ENCODE measurements at places on chromosomes 3 and 15. TPM values are rescaled to one million over a fixed set of nuclear protein-coding genes. Genes with fewer than 3 reads are reported as not detected.

The SEC11A gene
- 79.2 TPM for total RNA-seq

The TGM5 gene
- total RNA-seq: not detected

The P3H2 gene
- 0.40 TPM for total RNA-seq

The LTF gene
- not detected for total RNA-seq

The TAMM41 gene
- 43.8 TPM for total RNA-seq

The ITGB5 gene
- total RNA-seq: 0.71 TPM

The DPPA4 gene
- total RNA-seq: 1.5 TPM

The DGKG gene
- 0.27 TPM for total RNA-seq

The SKOR1 gene
- 0.33 TPM for total RNA-seq

The CERS3 gene
- total RNA-seq: 0.45 TPM

The INKA1 gene
- total RNA-seq: 1.4 TPM

DNA sequence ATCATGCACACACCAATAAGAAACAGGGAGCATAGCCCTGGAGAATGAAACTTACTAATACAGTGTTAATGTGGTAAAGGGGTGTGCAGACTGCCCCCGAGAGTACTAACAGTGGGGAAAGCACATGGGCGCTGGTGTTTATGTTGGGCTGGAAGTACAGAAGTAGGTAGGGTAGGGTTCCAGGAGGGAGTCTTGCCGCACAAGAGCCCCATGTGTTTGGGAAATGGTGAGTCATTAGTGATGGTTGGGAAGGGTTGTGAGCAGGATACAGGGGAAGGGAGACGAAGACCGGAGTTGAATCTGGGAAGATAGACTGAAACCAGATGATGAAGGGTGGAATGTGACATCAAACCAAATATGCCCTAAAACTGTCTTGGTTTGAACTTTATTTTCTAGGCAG lies 117.1 kb downstream of the THSD4 start:
- no peak for DNase-seq

- DNase-seq: no peak
Measured at GRCh38 chr3:109325657-109326056, 9.3 kb upstream of the DPPA2 start.

DNA sequence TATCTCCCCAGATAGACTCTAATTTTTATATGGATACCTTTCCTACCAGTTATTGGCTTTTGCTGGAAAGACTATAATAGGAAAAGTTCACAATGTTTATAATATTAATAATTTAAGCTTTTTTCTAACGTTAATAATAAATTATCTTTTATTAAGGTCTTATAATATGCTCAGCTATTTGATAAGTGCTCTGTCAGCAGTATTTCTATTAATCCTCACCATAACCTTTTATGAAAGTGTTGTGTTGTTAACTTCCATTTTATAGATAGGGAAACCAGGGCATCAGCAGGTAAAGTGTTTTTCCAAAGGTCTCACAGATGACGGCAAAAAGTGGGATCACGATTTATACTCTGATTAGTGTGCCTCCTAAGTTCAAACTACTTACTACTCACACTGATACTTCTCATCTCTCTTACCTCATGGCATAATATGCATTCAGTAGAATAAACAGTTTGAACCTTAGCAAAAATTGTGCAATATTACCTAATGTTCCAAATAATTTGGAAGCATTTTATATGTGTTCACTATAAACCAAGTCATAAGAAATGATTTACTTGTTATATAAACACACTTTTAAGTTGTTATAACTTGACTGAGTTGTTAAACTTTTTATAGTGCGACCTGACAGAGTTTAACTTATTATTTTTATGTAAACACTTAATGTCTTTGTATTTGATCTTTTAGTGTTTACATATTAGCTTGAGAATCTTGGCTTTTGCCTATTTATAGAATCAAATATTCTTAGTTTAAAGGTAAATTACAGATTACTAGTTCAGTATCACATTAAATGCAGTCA lies 274.9 kb upstream of the DCBLD2 start:
- no peak for DNase-seq

- no peak for DNase-seq
Measured at GRCh38 chr3:122004991-122005565, 17.0 kb downstream of the ILDR1 start.

DNA sequence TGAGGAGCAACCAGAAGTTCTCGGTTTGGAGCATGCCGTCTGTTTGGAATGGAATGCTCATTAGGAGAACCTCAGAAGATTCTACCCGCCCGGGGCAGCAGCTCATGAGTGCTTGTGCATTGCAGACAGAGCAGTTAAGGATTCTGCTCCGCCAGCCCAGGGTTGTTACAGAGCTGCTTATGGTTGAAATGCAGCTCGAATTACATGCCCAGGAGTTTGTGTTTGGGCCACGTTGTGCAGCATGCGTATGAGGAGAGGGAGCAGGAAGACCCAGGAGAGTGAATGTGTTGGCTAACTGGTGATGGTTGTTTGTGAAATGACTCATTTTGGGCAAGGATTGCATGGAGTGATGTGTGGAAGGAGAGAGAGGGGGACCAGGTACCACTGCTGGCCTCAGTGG lies 9.0 kb downstream of the FGD5 start:
- no peak for DNase-seq

DNA sequence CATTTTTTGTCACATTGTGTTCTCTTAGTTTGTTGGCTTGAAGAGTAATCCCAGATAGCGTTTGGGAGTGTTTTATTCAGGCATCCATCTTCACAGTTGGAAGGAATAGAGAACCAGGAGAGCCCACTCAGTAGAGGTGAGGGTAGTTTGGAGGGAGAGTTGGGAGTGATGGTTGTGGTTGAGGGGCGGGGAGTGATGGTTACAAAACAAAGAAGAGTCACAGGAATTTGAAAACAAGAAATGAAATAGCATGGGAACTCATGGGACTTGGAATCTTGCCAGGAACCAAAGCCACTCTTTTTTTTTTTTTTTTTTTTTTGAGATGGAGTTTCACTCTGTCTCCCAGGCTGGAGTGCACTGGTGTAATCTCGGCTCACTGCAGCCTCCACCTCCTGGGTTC lies 36.3 kb downstream of the DUT start:
- DNase-seq: no peak

- no peak for DNase-seq
Measured at GRCh38 chr3:137264071-137264820, 306.5 kb downstream of the IL20RB start.

DNA sequence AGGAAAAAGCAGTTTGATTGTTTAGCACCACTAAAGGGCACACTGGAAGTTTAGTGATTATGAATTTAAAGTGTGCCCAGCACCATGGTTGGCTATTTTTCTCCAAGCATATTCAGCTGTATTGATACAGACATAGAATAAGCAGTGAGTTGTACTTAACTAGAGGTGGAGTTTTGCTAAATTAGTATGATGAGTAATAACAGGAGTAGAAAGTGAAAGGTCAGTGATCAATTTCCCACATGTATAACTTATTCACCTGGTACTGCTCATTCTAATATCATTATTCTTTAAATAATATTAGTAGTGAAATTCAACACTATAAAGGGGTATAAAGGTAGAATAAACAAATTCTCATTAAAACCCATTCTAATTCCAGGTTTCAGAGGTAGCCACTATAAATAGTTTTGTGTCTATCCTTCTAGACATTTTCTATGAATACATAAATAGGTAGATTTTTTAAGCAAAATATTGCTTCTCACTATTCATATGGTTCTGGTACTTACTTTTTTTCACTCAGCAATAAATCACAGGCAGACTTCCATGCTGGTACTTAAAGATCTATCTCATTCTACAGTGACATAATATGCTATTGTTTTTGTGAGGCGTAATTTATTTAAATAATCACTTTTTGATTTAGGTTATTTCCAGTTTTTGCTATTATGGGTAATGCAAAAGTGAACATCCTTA lies 732.9 kb downstream of the VGLL3 start:
- no peak for DNase-seq

DNA sequence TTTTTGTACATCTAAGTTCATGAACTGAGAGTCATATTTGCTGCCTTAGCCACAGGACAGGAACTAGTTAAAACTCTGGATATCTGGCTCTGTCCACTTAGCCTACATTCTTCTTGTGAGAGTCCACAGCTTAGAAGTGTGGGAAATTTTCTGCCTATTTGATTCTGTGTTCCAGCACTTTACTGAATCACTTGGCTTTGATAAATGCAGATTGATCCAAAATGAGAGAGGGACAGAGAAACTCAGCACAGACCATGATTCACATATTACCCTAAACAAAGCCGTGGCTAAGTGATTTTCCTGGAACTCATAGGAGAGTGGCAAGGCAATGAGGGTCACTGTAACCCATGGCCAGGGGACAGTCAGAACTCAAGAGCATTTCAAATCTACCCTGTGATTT lies 87.5 kb upstream of the CADPS start:
- no peak for DNase-seq

GRCh38 chr15:47427463-47427862 lies 289.8 kb upstream of the SEMA6D start:
- no peak for DNase-seq

GRCh38 chr15:82624008-82624407 lies 23.2 kb downstream of the CPEB1 start:
- DNase-seq: no peak

- no peak for DNase-seq
Measured at GRCh38 chr3:99951701-99952100, 134.0 kb downstream of the CMSS1 start.

GRCh38 chr3:30313840-30314239 lies 292.6 kb upstream of the TGFBR2 start:
- no peak for DNase-seq

GRCh38 chr15:36757189-36757814 lies 177.9 kb downstream of the CDIN1 start:
- no peak for DNase-seq

DNA sequence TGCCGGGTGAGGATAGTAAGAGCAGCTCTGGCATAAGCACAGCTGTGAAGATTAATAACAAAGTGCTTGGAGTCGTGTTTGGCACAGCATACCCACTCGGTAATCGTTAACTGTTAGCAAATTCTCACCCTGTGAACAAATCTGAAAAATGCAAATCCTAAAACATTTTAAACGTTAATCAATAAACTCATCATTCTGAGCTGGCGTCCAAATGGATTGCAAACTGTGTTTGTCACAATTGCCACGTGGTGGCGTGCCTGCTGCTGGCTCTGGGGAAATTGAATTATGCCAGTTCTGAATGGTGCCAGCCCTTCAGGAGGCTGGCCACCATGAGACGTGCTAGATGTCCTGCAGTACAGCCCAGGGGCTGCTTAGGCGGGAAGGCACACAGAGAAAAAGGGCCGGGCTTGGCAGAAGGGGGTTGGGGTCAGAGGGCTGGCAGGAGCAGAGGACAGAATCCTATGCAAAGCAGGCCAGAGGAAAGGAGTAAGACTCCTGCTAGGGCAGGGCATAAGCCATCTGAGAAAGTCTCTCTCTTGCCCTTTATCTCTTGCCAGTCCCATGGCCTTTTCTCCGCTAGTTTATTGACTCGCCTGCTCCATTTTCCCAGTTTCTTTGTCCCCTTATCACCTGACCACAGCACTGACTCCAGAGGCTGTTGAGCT lies 22.1 kb upstream of the POLG start:
- no peak for DNase-seq

GRCh38 chr3:177981576-177981975 lies 554.7 kb upstream of the KCNMB2 start:
- no peak for DNase-seq

- no peak for DNase-seq
Measured at GRCh38 chr15:43249236-43249635, 17.5 kb downstream of the TGM5 start.

GRCh38 chr3:151299006-151299405 lies 17.6 kb downstream of the GPR87 start:
- DNase-seq: no peak

DNA sequence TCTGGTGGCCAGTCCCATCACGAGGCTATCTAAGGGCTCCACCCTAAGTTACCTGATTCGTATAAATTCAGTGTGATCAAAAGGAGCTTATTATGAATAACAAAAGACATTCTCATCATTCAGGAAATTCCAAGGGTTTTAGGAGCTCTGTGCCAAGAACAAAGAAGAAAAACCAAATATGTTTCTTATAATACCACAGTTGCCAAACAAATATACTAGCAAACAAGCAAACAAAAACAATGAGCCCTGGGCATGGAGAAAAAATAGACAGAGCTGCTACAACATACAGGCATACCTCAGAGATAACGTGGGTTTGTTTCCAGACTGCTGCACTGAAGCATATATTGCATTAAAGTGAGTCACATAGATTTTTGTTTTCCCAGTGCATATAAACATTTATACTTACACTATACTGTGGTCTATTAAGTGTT lies 20.2 kb upstream of the CFAP161 start:
- no peak for DNase-seq

GRCh38 chr15:100596792-100597191 lies 5.2 kb downstream of the LINS1 start:
- DNase-seq: peak; percentile 97

GRCh38 chr3:23880703-23881339 lies 36.0 kb downstream of the NKIRAS1 start:
- no peak for DNase-seq

DNA sequence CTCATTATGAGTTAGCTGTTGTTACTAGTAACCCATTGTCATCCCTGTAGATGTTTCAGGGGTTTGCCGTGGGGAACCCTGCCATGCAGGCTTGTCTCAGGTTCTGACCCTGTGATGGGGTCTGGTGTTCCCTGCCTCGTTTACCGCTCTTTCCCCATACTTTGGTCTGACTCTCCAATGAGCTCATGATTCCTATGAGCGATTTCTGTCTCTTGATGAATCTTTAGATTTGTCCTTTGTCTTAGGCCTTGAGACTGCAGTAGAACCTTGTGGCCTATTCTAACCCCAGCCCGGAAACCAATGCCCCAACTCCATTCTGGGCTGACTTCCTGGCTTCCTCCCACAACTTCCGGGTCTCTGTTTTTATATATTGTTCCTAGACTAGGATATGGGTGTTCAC lies 11.3 kb upstream of the IQGAP1 start:
- peak; percentile 46 for DNase-seq

GRCh38 chr3:190718097-190718496 lies 144.4 kb downstream of the GMNC start:
- DNase-seq: no peak

DNA sequence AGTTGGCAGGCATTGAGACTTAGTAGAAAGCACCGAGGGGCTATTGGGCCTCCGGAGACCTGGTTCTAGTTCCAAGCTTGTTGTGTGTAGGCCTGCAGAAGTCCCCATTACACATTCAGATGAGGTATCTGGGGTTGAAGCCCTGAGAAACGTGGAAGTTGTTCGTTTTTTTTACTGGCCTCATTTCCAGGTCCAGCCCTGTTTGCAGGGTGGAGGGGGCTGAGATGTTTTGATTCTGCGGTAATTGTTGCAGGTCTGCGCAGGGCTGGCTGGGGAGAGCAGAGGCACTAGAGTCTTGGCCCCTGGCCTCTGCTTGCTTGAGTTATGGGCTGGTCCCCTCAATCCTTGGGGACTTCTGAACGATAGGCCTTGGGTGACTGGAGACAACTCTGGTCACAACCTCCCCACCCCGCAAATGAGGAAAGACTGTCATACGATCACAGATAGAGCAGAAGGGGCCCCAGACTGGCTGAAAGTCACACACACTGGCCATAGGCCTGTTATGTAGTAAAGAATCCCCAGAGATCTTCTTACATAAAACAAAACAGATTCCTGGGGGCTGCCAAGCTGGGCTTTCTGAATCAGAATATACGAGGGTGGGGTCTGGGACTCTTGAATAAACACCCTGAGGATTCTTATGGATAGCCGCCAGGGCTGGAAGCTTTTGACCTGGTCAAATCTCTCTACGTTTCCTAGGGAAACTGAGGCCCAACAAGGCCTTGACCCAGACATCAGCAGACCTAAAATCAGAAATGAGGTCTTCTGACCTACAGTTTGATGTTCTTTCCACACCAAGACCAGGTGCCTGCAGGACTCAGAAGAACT lies 15.6 kb downstream of the KBTBD13 start:
- DNase-seq: no peak

GRCh38 chr3:129571605-129572547 lies 28.9 kb downstream of the H1-8 start:
- DNase-seq: no peak
